ENCODE measurements at places on chromosomes 3 and 15. TPM values are rescaled to one million over a fixed set of nuclear protein-coding genes. Genes with fewer than 3 reads are reported as not detected.

DNA sequence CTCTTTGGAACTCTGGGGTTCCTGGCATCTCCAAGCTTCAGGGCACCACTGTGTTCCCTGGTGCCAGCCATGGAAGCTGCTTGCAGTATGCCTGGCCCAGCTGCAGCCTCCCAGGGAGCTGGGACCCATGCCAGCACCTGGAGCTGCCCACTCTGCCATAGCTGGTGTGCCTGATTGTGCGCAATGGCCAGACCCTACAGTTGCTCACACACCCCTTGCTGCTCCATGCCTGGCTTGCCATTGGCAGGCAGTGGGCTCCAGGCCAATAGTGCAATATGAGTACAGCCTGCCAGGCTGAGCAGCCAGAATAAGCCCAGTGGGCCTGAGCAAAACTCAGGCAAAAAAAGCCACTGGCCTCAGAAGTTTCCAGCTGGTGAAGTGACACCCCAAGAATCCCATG is 43.8 kb upstream of the LRRFIP2 start:
- DNase-seq, result no peak

DNA sequence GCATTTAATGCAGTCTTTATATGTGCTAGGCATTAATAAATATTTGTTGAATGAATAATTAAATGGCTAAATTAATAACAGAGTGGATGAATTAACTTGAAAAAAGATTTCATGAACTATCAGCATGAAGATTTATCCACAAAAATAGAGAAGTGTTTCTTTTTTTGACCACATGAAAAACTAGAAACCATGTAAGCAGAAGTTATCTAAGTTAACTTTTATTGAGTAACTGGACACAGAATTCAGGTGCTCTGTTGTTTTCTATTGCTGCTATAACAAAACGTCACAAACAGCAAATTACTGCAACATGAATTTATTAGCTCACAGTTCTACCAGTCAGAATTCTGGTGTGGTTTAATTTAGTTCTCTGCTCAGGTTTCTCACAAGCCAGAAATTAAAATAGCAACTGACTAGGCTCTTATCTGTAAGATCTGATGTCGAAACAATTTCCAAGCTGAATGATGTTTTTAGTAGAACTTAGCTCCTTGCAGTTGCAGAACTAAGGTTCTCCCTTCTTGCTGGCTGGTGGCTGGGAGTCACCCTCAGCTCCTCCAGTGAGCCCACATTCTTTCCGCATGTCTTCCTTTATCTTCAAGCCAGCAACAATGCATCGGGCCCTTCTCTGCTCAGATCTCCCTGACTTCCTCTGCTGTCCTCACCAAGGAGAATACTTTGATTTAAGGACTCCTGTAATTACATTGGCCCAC is 810.2 kb upstream of the ALCAM start:
- no peak for DNase-seq

DNA sequence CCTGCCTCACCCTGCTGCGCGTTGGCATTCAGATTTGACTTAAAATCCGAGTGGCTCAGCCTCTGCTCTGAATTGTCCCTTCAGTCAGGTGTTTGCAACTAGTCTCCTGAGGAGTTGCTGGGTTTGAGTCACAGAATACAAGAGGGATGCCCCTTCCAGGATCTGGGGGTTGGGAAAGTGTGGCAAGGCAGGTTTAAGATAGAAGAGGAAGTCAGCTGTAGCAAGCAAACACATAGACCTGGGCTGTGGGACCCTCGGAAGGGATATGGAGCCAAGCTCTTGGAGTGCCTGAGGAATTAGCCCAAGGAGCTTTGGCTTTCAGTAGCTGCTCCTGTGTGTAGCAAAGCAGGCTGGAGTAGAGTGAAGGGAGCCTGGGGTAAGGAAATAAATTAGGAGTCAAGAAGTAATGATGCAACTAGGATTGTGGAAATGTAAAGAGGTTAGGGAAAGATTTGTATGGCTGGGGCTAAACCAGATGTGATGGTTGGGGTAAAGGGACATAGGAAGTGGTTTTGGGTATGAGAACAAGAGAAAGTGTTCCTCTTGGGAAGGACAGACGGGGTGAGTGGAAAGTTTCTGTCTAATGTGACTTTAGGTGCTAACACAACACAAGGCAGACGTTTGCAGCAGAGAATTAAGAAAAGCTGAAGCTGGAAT is 41.2 kb downstream of the RAB7A start:
- no peak for DNase-seq

DNA sequence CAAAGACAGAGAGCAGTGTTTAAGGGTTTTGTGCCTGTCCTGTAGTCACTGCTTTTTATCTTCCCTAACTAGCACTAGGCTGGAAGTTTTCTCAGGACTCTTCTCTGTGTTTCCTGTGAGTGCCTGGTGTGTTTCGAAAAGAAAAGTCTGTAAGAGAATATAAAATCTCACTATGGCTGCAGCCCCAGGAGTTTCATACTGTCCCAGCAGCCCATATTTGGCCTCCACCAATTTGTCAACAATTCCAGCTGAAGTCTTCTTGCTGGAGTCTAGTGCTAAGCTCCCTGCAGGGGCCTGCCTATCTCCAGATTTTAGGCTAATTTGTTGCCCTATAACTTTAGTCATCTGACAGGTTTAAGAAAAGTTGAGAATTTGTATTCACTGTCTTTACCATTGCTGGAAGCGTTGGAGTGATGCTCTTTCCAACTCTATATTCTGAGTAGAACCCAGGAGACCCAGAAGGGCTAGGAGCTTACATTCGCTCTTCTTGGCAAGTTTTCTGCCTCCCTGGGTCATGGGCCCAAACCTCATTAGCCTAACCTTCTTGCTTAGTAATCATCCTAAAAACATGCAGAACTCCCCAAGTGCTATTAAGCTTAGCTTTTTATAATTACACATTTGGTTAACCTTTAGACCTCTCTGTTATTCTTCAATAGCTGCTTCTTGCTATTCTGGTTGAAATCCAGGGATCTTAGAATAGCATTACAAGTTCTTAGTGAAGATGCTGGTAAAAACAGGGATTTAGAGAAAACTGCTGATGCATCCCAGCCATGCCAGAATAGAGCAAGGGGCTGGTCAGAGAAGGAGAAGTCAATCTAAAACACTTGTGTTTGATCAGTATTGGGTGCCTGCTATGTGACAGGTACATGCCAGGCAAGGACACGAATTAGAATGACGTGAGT is 283.1 kb downstream of the NEK10 start:
- no peak for DNase-seq

Gene EPB42
- not detected for total RNA-seq
